NCI-H2081 treated with DMSO at 0.1 percent for 48 hours (cell line): ENCODE measurements at places on chromosomes 1 and 21.

DNA sequence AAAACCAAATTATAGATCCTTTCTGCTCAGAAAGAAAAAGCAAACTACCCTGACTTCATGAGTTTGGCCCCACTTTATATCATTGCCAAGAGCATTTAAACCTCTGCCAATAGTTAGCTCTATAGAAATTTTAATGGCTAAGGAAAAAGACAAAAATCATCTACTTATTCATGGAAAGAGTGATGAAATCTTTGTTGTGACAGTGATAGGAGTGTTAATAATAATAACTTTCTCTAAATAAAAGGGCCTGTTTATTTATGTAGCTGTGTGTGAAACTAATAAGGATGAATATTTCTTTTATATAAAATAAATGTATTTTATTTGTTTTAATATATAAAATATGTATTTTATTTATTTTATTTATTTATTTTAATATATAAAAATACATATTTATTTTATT lies 6.4 kb downstream of the CHODL start:
- no peak for DNase-seq

DNA sequence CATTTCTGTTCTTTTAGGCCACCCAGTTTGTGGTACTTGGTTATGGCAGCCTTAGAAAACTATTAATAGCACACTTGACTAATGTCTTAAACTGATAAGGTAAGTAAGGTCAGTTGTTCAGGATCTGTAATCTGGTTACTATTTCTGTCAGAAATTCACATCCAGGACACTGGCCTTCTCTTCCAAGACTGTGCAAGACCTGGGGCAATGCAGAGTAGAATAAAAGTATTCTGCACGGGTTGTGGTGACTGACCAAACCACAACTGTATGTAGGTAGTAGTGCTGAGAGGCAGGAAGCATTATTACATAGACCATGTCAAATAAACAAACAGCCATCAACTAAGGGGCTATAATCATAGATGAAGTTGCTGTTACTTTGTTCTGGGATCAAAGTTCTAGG lies 46.7 kb downstream of the WARS2 start:
- no peak for DNase-seq

- DNase-seq: no peak
Observed at GRCh38 chr21:43721206-43721605, 2.3 kb downstream of the PDXK start.

GRCh38 chr1:77986810-77987209 lies 7.9 kb upstream of the FUBP1 start:
- no peak for DNase-seq

DNA sequence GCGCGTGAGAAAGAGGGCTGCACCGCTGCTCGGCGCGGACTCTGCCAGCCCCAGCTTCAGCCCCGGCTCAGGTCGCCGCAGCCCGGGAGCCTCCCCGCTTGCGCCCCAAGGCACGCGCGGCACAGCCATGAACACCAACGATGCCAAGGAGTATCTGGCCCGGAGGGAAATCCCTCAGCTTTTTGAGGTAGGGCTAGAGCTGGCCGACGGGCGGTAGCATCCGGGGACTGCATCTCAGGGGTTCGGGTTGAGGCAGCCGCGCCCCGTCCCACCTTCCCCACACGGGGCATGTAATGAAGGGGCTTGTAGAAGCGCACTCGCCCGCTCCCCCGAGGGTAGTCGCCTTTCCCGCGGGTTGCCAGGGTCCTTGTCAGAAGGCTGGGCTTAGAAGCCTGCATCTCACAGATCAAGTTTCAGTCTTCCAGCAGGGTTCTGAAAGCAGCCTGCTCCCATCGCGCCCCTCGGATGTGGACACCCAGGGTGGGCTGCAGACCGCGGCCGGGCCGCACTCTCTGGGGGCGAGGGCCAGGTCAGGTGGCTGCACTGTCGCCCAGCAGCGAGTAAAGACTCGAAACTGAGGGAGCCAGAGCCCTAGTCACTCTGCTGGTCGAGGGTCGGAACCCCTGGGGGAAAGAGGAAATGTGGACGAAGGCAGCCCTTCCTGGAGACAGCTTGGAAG lies 507 bp downstream of the AK5 start:
- no peak for DNase-seq

DNA sequence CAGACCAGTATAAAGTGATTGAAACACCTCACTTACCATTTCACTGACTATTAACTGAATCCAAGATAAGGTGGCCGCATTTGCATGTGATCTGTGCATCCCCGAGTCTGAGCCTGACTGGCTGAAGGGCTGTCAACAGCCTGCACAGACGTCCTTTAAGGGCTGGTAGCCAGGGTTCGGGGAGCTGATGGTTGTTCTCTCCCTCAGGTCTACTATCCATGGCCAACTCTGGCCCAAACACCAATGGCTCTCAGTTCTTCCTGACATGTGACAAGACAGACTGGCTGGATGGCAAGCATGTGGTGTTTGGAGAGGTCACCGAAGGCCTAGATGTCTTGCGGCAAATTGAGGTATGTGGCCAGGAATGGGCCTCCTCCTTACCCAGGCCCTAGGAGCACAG lies 14.0 kb downstream of the PPIE start:
- DNase-seq: no peak

DNA sequence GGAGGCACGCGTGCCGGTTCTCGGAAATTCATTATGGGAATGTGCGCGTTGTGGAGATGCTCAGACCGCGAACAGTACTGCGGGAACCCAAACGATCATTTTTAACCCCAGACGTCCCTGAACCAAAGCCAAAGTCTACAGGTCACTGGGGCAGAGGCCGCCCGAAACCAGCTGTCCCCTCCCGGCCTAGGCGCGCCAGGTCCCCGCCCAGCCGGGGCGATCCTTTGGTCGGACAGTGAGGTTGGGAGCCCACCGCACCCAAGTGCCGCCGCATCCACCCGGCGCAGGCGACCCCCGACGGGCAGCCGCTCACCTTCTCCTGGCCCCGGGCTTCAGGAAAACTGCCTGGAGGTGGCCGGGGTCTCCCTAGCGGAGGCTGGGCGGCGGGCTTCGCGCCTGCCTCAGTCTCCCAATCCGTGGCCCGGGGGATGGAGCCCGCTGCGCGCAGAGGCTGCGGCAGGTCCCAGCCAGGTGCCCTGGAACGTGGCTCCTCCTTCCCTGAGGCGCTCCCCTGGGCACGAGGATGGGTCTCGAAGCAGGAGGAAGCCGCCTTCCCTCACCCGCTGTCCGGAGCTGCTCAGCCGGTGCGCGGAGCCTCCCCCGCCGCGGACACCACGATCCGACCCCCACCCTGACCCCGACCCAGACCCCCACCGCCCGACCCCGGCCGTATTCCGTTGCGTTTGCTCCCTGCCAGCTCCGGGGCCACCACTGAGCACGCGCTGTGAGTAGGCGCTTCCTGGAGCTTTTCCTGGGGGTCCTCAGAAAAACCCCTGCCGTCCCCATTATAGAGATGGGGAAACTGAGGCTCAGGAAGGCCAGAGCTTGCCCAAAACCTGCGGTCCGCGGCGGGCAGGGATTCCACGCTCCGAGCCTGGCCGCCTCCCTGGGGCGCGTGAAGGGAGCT lies 8.1 kb upstream of the SLX9 start:
- no peak for DNase-seq

GRCh38 chr1:4468804-4469514 lies 185.4 kb upstream of the AJAP1 start:
- DNase-seq: no peak

DNA sequence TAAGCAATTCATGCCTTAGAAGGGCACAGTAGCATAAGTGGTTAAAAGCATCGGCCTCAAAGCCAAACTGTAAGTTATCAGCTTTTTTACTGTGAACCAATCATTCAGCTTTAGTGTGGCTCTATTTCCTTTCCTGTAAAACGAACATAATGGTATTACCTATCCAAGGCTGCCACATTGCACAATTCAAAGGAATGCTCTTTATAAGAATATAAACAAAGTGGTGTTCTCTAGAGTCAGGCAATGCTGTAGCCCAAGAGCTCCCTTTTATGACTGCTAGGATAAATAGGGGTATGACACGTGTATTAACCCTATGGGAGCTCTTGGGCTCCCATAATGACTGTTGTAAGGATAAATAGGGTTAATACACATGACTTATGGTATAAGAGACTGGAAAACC lies 25.4 kb downstream of the INTS7 start:
- DNase-seq: no peak

- no peak for DNase-seq
Observed at GRCh38 chr1:198681252-198681651, 42.4 kb downstream of the PTPRC start.

DNA sequence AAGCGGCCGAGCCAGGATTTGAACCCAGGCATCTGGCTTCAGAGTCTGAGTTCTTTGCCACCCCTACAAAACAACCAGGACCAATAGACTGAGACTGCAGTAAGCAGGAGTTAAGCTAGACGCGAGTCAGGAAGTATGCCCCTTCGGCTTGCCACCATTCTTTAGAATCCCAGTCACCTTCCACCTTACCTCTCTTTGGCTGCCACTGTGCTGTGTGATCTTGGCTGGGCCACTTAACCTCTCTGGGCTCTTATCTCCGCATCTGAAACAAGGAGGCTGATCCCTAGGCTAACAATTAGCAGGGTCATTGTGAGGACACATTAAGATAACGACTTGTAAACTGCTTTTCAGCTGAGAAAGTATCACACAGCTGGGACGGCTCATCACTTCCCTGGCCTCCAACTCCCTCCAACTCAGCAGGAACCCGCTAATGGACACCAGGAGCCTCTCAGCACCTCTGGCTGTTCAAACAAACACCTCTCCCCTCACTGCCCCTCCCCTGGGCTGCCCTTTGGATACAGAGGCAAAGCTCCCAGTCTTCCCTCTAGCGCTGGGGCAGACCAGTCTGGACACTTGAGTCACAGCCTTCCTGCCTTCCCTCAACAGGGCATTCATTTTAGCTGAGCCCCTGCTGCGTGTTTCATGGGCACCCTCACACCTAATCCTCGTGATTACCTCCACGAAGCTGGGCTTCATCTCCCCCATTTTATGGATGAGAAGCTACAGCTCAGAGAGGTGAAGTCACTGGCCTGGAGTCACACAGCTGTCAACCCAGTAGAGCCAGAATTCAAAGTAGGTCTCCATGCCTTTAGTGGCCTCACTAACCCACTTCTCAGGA lies 83.2 kb downstream of the CAMK2N1 start:
- no peak for DNase-seq

DNA sequence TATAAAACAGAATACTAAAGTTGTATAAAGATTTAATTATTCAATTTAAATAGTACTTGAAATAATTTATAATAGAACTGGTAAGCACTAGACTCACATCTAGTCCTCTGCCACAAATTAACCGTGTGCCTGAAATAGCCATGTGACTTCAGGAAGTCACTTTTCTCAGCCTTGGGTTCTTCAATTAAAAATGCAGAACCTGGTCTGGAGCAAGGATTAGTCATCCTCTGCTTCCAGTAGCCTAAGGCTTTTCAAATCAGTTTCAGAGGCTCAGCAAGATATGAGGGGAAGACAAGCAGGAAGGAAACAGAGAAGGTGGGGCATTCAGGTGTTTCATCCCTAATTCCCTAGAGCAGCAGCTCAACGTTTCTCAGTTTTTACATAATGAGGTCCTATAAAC lies 23.0 kb downstream of the DPH5 start:
- no peak for DNase-seq

- no peak for DNase-seq
Observed at GRCh38 chr1:22709227-22709626, 1.4 kb upstream of the EPHB2 start.

- no peak for DNase-seq
Observed at GRCh38 chr1:17795081-17795809, 40.1 kb downstream of the ACTL8 start.

DNA sequence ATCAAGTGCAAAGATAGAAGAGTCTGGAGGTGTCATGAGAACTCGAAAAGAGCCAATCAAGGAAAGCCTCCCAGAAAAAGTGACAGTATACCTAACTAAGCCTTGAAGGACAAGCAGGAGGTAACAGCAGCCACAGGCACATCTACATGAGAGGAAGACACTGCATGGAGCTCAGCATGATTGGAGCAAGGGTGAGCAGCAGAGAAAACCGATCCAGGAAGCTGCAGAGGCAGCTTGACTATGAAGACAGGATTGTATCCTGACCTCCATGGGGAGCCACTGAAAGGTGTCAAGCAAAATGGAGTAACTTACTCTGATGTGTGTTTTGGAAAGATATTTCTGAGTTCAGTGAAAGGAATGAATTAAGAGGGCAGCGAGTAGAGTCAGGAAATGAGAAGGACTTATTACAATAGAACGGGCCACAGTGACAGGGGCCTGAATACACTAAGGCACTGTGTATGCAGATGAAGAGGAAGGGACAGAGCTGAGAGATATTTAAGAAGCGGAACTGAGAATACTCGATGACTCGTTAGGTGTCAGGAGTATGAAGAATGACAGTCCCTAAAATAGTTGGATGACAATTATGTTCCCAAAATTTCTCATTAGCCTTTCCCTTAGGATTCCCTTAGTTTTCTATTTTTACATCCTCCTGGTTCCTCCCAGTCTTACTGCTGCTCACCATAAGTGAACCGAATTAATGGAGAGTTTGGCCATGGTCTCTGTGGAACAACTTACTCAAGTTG lies 139.3 kb upstream of the NFIA start:
- DNase-seq: no peak
